ENCODE measurements at places on chromosomes 2 and 18. TPM values are rescaled to one million over a fixed set of nuclear protein-coding genes. Genes with fewer than 3 reads are reported as not detected.

GPBAR1 gene
- total RNA-seq, result 2.0 TPM

- no peak for DNase-seq
These were observed 21.0 kb downstream of the PNPT1 start for GRCh38 chr2:55672630-55673029.

ATAD2B gene
- 6.9 TPM for total RNA-seq

SMYD1 gene
- total RNA-seq, result 544 TPM

WNT6 gene
- 2.1 TPM for total RNA-seq

IL1R1 gene
- total RNA-seq, result 26.6 TPM

ZNF514 gene
- total RNA-seq, result 15.3 TPM

BOLL gene
- not detected for total RNA-seq

DNA sequence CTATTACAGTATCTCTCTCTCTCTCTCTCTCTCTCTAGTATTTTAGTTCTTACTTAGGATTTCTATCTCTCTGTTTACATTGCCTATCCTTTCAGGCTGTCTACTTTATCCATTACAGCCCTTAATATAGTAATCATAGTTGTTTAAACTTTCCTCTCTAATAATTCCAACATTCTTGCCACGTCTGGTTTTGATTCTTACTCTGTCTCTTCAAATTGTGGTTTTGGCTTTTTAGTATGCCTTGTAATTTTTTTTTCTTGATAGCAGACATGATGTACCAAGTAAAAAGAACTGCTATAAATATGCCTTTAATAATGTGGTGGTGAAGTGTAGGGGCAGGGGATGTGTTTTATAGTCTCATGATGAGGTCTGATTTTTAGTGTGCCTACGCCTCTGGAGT is 1809.5 kb upstream of the CELF4 start:
- DNase-seq, result no peak

TXNDC2 gene
- not detected for total RNA-seq

DNA sequence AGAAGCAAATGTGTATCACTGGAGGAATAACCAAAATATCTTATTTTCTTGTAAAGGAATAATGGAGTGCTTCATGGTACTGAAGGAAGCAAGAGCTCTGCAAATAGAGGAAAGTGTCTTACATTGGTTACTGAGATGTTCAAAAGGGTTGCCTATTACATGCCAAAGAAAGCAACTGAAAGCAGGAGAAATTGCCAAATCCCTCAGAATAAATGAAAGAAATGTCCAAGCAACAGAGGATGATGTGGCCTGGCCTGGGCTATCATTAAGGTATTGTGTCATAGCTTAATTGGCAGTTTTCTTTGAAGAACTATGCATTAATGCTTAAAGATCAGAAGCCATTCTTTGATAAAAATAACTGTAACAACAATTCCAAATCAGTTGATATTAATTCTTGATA is 173.7 kb downstream of the RAB3GAP1 start:
- DNase-seq, result no peak

SOWAHC gene
- total RNA-seq, result 2.5 TPM

GRCh38 chr2:75466708-75467311 is 93.9 kb downstream of the EVA1A start:
- no peak for DNase-seq

- DNase-seq, result no peak
These were observed 113.6 kb downstream of the METTL8 start for GRCh38 chr2:171320208-171320621.

All from Right ventricle myocardium inferior (tissue), 1 donor.